ENCODE measurements at places on chromosomes 7 and 10.

- DNase-seq, result no peak
These were observed 80.8 kb downstream of the CARD11 start for GRCh38 chr7:2962865-2963264.

DNA sequence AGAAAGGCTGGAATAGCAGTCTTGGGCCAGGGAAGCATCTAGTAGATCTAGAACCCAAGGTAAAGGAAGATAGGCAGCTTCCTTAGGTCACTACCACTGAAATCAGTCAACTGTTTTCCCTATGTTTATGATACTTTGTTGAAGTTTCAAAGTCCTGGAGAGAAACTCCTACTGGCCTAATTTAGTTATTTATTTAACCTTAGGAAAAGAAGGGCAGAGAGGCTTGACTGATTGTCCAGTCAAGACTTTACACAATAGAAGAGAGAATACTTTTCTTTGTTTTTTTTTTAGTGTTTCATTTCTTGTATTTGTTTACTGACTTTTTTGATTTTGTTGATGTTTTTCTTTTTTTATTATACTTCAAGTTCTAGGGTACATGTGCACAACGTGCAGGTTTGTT is 138.9 kb upstream of the PHYHIPL start:
- DNase-seq, result no peak

- DNase-seq, result no peak
These were observed 1292.0 kb downstream of the XPNPEP1 start for GRCh38 chr10:108631332-108631731.

DNA sequence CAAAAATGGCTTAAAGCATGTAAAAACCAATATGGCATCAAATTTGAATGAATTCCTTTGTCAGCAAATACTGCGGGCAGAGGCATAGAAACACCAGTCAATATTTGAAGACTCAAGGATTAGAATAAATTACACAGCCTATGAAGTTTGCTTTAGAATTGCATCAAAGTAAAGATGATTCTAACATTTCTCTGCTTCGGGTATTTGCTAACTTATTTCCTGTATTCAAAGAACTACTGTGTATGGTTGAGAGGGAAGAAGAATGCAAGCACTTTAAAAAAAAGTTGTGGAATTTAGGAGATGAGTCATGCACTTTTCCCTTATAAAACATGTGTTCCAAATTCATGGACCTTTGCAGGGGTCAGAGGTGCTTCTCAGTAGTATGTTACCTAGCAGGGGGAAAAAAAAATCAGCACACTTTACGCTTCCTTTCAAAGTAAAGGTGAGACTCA is 90.1 kb downstream of the PIP4K2A start:
- DNase-seq, result no peak

- no peak for DNase-seq
These were observed 333.5 kb downstream of the GPR158 start for GRCh38 chr10:25508112-25508815.

GRCh38 chr10:124655191-124656112 is 88.7 kb downstream of the FAM53B start:
- DNase-seq, result no peak

DNA sequence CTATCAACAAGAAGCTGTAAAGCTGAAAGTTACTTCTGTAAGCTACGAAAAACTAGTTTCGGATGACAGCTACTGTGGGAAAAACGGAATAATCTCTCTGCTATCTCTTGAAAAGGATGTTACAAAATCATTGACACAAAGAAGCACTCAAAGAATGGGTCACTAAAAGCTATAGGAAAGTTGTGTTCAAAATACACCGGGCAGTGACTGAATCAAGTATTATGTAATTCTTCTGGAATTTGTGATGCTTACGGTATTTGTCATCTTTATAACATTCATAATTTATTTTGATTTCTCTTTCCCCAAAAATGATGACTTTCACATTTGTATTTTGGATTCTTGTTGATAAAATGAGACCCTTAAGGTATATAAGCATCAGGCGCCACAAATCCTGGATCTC is 112.1 kb upstream of the KLF6 start:
- DNase-seq, result no peak

DNA sequence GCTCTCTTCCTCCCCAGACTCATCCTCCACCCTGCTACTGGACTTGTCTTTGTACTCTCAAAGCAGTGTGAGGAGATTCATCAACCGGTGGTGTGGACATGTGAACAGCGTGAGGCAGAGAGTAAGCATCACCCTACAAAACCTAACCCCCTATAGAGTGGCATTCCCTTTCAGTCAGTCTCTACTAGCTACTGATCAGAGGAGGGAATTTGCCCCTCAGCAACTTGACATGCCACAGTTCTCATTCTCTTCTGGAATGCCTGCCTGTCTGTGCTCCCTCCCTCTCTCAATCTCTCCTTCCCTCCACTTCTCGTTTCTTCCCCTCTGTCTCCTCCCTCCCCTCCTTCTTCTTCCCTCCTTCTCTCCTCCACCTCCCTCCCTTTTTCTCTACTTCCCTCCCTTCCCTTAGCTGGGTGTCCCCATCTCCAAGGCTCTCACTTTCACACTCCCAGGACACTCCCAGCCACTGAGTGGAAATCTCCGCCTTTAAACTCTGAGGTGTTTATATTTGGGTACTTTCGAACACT is 24.6 kb downstream of the H2AZ2 start:
- DNase-seq, result no peak
